ENCODE measurements at places on chromosomes 12 and 14. TPM values are rescaled to one million over a fixed set of nuclear protein-coding genes. Genes with fewer than 3 reads are reported as not detected.

CLEC2D gene
- total RNA-seq, result 2.3 TPM

GALNT8 gene
- total RNA-seq, result not detected

CLEC6A gene
- not detected for total RNA-seq

MDGA2 gene
- total RNA-seq, result not detected

GPX2 gene
- total RNA-seq, result 0.15 TPM

CCDC177 gene
- total RNA-seq, result not detected

DAD1 gene
- 163 TPM for total RNA-seq

DNAJC22 gene
- total RNA-seq, result 1.9 TPM

AMHR2 gene
- total RNA-seq, result 0.13 TPM

TAS2R42 gene
- total RNA-seq, result not detected

INSM2 gene
- not detected for total RNA-seq

PTPN6 gene
- total RNA-seq, result 13.7 TPM

CD4 gene
- 0.23 TPM for total RNA-seq

Data from Panc1 (cell line).